ENCODE measurements at places on chromosomes 11 and 22.

GRCh38 chr11:34158661-34159060 lies 53.2 kb downstream of the NAT10 start:
- no peak for DNase-seq

DNA sequence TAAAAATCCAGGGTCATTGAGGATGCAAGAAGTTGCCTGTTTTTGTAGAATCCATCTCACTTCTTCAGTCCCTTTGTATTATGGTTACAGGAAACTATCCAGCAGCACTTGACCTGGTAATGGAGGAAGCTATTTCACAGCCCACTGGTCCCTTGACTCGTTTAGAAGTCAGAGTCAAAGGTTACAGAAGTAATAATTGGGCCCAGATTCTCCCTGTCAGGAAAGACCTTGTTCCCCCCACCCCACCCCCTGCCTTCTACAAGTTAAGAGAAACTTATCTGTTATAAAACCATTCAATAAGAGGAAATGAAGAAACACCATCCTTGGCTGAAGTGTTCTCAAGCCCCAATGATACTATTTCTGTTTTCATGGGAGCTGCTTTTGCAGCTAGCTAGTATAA lies 65.8 kb downstream of the CSTPP1 start:
- no peak for DNase-seq

- DNase-seq = no peak
Observed at GRCh38 chr11:93216511-93217101, 18.8 kb upstream of the SLC36A4 start.

GRCh38 chr11:100800202-100800601 lies 113.1 kb downstream of the ARHGAP42 start:
- no peak for DNase-seq

DNA sequence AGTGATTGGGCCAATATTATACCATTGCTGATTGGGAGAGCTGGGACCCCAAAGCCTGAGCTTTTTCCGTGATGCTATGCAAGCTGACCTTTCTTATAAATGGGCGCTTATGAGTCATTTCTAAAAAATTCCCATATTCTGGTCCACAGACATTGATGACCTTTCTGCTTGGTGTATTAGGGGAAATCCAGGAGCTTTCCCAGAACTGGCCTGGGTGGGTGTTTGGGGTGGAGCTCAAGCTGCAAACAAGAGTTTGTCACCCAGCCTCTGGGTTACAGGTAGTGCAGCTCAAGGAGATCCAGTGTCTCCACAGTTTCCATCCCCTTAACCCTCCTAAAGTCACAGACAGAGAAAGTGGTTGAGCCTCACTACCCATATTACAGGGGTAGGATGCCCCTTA lies 67.7 kb downstream of the CCDC81 start:
- peak; percentile 17 for DNase-seq

- DNase-seq = peak; percentile 69
Observed at GRCh38 chr11:96464700-96465307, 75.0 kb downstream of the JRKL start.

DNA sequence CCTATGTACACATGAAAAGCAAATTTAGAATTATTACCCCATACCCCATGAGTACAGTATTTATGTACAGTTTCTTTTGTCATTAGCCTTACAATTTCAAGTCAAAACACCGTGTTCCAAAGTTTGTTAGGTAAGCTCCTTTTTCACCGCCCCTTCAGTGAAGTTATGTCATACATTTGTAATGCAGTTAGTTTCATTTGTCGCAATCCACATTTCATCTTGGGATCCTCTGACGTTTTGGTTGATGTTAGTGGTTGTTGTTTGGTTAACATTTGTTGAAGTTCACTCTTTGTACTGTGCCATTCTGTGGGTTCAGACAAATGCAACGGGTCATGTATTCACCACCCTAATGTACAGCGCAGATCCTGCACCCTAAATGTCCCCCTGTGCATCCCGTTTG lies 45.2 kb downstream of the ARHGEF12 start:
- DNase-seq = no peak

- DNase-seq = no peak
Observed at GRCh38 chr22:27070594-27070993, 413.2 kb downstream of the MIAT start.

DNA sequence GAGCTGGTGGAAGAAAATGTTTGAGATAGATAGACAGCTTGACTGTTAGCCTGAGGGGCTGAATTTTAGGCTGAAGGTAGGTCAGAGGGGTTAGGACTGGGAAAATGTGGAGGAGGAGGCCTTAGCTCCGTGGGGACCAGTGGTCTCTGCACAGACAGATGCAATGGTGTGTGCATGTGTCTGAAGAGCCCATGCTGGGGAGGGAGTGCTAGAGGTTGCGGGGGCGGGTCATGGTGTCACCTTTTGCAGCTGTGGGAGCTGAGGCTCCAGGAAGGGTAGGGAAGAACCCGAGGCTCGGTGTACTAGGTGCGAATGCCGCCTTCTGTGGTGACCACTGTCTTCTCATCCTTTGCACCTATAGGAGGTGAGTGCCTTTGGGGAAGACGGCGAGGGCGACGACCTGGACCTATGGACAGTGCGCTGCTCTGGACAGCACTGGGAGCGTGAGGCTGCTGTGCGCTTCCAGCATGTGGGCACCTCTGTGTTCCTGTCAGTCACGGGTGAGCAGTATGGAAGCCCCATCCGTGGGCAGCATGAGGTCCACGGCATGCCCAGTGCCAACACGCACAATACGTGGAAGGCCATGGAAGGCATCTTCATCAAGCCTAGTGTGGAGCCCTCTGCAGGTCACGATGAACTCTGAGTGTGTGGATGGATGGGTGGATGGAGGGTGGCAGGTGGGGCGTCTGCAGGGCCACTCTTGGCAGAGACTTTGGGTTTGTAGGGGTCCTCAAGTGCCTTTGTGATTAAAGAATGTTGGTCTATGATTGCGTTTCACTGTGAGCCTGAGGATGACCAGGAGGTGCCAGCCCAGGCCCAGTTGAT lies 1.6 kb downstream of the SDF2L1 start:
- DNase-seq = no peak

- DNase-seq = no peak
Observed at GRCh38 chr22:33971561-33971961, 51.3 kb upstream of the LARGE1 start.

DNA sequence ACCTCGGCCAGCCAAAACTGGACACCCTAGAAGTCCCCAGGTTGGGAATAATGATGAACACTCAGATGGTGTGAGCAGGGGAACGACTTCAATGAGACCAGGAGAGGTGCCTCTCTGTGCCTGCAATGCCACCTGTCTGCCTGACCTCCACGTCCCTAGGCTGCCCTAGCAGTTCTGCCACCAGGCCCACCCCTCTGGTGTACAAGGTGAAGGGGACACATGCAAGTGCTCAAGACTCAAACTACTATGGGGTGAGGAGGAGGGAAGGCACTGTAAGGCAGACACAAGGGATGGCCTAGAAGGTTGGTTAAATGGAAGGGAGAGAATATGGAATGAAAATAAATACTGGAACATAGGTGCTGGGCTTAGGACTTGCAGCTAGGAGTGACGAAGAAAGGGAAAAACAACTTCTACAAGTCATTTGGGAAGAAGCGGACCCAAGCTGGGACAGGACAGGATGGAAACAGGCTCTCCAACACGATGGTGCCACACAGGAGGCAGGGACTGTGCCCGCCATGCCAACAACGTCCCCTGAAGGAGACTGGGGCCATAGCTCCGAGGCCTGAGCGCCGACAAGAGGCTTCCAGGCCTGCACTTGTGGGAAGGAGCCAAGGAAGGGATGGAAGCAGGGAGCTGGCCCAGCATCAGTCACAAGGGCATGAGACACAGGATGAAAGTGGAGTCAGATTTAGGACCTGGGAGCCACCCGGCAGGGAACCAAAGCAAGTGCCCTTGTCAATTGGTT lies 18.5 kb downstream of the SERPIND1 start:
- no peak for DNase-seq

- no peak for DNase-seq
Observed at GRCh38 chr22:43502306-43502874, 90.6 kb downstream of the MPPED1 start.

DNA sequence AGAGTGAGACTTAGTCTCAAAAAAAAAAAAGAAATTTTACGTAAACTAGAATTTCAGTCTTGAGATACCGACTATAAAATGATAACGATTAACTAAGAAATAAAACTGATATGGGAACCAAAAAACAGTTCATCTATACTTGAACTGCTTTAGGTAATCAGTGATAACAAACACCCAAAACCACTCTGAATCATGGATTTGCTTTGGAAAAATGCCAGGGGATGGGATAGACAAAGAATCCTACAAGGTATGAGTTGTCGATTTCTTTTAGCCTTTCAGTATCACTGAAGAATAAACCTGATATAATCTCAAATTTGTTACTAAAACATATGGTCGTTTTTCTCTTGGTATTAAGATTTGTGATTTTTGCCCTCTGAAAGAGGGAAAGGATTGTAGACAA lies 13.7 kb downstream of the CSTF3 start:
- DNase-seq = peak; percentile 22

- peak; percentile 73 for DNase-seq
Observed at GRCh38 chr11:134951305-134951700, 539.3 kb upstream of the B3GAT1 start.

DNA sequence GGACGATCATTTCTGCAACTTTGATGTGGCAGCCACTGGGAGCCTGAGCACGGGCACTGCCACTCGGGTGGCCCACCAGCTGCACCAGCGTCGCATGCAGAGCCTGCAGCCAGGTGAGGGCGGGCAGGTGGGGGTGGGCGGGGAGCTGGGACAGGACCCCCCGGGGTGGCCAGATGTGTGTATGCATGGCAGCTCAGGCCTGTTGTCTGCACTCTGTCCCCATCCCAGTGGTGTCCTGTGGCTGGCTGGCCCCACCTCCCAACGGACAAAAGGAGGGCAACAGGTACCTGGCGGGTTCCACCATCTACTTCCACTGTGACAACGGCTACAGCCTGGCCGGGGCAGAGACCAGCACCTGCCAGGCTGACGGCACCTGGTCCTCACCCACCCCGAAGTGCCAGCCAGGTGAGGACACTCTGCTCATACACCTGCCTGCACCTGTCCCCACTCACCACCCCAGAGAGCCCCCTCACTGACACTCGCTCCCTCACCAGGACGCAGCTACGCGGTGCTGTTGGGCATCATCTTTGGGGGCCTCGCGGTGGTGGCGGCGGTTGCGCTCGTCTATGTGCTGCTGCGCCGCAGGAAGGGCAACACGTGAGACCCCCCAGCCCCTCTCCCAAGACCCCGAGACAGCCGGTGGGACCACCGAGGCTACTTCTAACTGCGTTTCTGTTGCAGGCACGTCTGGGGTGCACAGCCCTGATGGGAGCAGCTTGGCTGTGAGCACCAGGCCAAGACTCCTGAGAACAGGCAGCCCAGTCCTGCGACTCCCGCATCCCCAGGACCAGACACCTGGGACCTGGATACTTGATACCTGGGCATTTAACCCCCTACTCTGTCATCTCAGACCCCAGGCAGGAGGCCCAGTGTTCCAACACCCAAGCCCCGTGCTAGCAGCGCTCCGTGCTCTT lies 6.7 kb downstream of the SUSD2 start:
- no peak for DNase-seq

DNA sequence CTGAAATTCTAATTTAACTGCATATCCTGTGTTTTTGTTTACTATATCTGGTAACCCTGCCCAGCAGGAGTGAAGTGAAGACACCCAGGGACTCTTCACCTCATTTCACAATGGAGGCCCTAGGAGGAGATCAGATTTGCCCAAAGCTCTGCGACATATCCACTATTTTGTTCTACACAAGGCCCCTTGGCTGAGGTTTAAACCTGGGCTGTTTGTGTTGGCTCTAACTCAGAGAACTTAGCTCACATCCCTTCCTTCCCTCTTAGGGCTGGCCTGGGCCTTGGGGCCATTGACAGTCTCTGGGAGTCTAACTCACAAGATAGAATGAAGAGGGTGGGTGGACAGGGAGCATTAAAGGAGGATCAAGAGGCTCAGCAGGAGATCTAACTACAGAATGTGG lies 8.2 kb upstream of the PLA2G3 start:
- no peak for DNase-seq

- DNase-seq = no peak
Observed at GRCh38 chr11:75155570-75156422, 4.9 kb downstream of the SLCO2B1 start.

DNA sequence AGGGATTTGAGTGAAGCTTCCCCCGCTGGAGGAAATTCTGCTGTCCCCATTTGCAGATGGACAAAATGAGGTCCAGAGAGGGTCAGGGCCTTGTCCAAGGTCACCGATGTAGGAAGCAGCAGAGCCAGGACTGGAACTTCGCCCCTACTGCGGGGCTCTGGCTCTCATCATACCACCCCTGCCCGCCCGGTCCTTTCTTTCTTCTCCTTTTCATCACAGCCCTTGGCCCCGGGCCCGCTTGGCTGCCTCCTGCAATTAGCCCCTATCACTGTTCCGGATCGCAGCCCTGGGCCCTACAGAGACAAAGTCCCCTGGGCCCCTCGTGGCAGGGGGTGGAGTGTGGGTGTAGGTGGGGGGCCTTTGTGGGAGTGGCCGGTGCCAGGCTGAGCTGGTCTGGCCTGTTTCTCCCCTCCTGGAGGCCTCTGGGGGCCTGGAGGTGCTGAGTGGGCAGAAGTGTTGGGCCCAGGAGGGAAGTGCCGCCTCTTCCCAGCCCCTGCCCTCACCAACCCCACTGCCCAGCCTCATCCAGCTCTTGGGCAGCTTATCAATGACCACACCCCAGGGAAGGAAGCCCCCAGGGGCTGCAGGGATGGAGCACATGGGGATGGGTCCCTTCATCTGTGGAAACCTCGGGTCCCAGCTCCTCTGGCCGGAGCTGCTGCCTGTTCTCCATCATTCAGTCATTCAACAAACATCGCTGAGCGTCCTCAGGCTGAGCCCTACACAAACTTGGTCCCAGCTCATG lies 3.4 kb downstream of the EMID1 start:
- no peak for DNase-seq

- no peak for DNase-seq
Observed at GRCh38 chr11:13064593-13064992, 55.5 kb downstream of the RASSF10 start.

- DNase-seq = no peak
Observed at GRCh38 chr11:102598272-102598671, 26.9 kb downstream of the MMP20 start.

DNA sequence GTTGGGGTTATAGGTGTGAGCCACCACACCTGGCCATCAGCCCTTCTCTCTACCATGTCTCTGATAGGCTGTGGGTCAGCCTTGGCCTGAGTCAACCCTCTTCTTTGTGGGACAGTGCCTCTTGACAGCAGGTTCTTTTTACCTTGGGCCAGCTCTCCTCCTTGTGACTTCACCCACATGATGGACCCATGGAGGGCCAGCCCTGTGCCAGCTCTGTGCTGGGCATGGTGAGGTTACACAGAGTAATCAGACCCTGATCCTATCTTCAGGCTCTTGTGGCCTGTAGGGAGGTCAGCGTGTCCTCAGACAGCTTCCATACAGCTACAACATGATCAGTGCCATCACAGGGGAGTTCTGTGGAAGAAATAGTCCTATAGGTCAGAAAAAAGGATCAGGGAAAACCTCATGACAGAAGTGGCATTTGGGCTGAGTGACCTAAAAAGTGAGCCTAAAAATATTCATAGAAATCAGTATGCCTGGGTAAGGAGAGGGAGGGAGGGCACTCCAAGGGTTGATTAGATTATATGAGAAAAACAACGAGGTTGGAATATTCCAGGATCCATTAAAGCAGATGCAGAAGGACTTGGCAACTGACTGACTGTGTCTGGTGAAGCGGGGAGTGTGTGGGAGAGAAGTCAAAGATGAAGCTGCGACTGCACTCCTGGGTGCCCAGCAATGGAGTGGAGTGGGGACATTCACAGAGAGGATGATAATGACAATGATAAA lies 17.1 kb downstream of the OTOG start:
- DNase-seq = no peak

Data from fibroblast of skin of abdomen (primary cell).